T-helper 1 cell (primary cell): ENCODE measurements at places on chromosomes 3 and 15.

GRCh38 chr3:47533481-47533880, 20.0 kb upstream of the ELP6 start:
- DNase-seq, result no peak

DNA sequence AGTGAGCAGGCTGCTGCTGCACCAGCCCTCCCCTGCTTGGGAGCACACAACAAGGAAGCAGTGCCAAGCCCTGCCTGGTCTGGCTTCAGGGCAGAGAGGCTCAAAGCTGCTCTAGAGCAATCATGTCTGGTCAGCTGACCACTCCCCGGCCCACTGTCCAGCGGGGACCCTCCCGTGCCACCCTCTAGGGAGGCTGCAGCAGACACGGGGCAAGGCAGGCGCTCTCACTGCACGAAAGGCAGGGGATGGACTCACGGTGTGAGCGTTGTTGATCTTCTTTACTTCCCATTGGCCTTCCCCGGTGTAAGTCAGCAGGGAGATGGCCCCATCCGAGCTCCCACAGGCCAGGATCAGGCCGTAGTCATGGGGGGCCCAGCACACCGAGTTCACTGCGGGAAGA, 9.2 kb downstream of the SEC13 start:
- no peak for DNase-seq

- no peak for DNase-seq
These were observed 31.4 kb upstream of the ZBTB38 start for GRCh38 chr3:141336672-141337522.

GRCh38 chr15:100602823-100603393, 519 bp downstream of the ASB7 start:
- peak; percentile 19 for DNase-seq

- no peak for DNase-seq
These were observed 91.1 kb downstream of the MYRIP start for GRCh38 chr3:39900462-39901002.

- DNase-seq, result no peak
These were observed at the start of gene BTLA for GRCh38 chr3:112498914-112499711. BTLA (minus strand) TSS chr3:112499472; CDS start chr3:112499358, 114 bp downstream.

DNA sequence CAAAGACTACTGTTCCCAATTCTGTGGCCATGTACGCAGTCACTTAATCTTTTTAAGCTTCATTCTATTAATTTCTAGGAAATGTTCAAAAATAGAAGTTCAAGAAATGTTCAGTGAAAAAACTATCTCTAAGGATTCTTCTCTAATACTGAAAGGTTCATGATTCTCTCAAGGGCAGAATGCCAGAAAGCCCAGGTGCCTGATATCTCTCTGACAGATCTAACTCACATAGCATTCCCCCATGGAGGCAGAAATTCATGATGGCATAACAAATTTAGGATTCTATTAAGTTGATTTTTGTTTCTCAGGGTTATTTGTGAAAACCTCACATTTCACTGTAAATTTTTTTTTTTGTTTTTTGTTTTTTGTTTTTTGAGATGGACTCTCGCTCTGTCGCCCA, 17.5 kb downstream of the CHRM5 start:
- DNase-seq, result no peak

GRCh38 chr15:48323294-48323693, 7.9 kb upstream of the DUT start:
- DNase-seq, result no peak

- no peak for DNase-seq
These were observed 87.0 kb downstream of the RAB11A start for GRCh38 chr15:65956307-65956706.

DNA sequence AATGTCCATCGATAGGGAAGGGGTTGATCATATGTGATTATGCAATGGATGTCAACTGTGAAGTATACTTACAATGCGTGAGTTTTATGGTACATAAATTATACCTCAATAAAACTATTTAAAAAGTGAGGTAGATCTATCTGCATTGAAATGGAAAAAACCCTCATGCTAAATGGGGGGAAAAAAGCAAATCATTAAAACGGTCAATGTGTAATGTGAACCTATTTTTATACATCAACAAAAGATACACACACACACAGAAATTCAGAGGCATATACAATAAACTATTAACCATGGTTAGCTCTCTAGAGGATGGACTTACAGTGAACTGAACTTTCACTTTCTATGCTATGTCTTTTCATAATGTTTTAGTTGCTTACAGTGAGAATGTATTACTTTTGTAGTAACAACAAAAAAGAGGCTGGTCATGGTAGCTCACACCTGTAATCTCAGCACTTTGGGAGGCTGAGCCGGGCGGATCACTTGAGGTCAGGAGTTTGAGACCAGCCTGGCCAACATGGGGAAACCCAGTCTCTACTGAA, 23.1 kb downstream of the STIMATE start:
- no peak for DNase-seq

- no peak for DNase-seq
These were observed 91.6 kb downstream of the SCN11A start for GRCh38 chr3:38960042-38960622.

DNA sequence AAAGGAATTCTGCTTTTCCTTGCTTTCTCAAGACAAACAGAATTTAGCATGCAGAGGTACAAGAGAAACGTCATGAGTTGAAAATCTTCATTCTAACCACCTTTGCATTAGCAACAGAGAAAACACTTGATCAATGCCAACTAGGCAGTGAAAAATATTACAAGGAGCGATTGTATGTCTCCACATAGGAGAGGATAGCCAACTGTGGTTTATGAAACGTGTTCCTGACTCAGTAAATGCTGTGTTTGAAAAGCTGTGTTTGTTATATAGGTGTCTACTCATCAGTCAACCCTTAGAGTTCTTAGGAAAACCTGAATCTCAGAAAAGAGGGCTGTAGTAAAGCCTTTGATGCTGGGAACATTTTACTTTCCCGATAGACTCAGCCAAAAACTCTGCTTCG, 102.4 kb downstream of the FRMD4B start:
- no peak for DNase-seq

DNA sequence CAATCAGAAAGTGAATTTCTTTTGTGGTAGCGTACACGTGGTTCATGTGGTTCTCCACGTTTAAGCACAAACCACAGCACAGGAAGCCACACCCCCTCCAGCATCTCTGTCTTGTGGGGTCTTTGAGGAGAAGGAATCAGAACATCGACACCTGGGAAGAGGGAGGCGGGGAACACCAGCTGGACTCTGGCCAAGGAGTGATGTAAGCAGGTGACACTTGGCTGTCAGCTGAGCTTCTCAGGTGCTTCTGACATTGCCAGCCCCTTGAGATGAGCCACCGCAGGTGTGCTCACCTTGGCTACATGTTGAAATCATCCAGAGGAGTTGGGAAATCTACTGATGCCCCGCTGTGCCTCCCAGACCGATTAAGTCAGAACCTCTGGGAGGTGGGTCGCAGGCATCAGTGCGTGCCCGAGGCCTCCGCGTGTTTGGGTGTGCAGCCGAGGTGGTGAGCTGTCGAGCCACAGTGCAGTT, 85.0 kb downstream of the FAM81A start:
- no peak for DNase-seq

GRCh38 chr15:64163659-64164362, 989 bp upstream of the PPIB start:
- DNase-seq, result no peak

GRCh38 chr3:122031123-122031468, 9.0 kb upstream of the ILDR1 start:
- no peak for DNase-seq
